ENCODE measurements at places on chromosomes 1 and 21.
A peak's percentile ranks its signal among the peaks of the same experiment; 100 is the strongest.

DNA sequence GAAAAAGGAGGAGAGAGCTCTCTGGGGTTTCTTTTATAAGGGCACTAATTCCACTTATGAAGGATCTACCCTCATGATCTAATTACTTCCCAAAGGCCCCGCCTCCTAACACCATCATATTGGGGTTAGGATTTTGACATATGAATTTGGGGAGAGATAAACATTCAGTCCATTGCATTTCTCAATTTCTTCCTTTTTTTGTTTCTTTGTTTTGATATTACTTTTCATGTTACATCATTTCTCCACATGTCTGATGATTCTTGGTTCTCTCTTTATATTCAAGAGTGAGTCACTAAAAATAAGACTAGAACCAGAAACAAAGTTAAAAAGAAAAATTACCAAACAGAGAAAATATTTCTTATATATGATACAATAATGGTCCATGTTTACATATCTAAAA is 63.2 kb upstream of the DUSP10 start:
- DNase-seq, result no peak

DNA sequence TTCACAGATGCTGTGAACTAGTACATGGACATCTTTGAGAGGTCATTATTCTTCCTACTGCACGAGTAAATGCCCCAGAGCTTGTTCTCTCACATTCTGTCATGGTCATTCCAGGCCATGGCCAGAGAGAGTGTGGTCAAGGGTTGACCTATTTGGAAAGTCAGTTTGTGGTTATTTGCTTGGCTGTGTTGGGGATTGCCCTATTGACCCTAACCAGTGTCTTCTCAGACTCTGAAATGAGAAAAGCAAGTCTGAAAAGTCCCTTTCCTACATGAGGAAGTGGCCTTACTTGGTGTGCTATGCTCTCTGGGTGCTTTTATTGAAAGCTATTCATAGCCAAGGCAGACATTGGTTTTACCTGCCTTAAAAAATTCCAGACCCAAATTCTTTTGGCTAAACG is 26.6 kb downstream of the CLIC6 start:
- DNase-seq, result no peak

DNA sequence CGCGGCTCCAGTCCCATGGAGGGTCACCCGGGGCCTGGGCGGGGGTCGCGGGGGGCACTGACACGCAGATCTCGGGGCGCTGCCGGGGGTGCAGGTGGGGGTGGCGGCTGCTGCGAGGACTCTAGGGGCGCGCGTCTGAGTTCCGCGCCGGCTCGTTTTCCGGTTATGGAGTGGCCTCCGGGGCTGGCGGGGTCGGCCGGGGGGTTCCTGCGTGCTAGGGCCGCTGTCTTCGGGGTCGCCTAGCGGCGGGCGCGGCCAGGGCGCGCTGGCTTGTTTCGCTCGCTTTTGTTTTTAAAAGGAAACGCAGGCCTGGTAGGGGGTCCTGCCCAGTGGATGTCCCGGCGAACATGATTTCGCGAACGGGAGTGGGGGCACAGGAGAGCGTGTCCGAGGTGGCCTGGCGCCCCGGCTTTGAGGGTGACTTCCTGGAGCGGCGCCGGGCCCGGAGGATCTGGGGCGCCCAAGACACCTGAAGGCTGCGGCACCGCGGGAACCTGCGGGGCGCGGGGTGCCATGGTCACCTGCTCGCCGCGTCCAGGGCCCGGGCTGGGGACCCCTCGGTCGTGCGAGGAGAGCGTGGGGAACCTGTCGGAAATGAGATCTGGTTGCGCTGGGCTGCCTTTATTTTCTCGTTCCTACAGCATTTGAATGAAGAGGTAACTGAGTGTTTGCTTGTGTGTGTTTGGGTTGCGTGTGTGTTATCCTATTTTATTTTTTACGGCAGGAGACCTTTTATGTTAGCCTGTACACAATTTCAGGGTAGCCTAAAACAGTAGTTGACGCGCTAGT is 618 bp downstream of the ETS2 start:
- DNase-seq, result peak; percentile 16

DNA sequence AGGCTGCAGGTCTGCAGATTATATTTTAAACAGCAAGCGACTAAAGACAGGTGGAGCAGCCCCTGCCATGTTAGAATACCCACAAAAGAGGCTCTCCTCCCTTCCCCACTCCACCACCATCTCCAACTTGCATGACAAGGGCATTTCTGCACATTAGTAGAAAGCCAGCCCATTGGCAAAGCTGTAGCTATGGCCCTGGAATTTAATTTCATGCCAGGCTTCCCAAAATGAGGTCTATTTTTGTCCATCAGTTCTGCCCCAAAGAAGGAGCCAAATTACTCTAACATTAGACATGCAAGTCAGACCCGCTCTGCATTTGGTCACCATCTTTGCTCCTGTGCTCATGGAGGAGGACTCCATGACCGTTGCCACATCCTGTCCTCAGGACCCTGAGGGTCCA is 115.2 kb downstream of the LAMC2 start:
- DNase-seq, result no peak

GRCh38 chr1:42669936-42670335 is 11.7 kb downstream of the PPIH start:
- no peak for DNase-seq

DNA sequence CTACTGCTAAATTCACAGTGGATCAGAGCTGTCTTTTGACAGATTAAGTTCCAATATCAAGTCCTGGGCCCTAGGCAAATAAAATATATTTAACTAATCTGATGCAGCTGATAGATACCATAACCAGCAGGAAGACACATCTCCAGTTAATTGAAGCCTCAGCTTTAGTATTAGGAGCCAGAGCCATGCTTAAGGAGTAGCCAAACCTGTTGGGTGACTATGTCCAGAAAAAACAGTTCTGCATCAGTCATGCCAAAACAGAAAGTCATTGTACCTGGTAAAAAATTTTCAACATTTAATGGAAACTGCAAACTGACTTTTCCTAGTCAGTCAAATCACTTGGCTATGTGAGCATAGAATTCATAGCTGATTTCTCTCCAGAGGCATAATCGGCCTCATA is 200.5 kb upstream of the RUNX1 start:
- no peak for DNase-seq

DNA sequence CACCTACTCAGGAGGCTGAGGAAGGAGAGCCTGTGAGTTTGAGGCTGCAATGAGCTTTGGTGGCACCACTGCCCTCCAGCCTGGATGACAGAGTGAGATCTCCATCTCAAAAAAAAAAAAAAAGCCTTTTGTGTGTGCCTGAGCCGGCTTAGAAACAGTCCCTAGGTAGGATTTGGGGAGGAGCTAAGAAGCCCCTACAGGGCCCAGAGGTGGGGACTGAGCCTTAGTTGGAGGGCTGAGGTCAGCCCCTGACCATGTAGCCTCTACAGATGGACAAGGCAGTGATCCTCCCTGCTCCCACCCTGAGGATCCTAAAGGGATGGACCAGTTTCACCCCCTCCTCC is 2.5 kb downstream of the ADAMTSL4 start:
- DNase-seq, result no peak

GRCh38 chr1:231075020-231075419 is 35.0 kb upstream of the FAM89A start:
- no peak for DNase-seq

- peak; percentile 35 for DNase-seq
Observed at GRCh38 chr1:116574581-116575291, 3.9 kb upstream of the CD58 start.

GRCh38 chr1:98077691-98078090 is 156.9 kb upstream of the DPYD start:
- no peak for DNase-seq

- peak; percentile 34 for DNase-seq
Observed at GRCh38 chr1:184973272-184974055, 844 bp downstream of the NIBAN1 start.

DNA sequence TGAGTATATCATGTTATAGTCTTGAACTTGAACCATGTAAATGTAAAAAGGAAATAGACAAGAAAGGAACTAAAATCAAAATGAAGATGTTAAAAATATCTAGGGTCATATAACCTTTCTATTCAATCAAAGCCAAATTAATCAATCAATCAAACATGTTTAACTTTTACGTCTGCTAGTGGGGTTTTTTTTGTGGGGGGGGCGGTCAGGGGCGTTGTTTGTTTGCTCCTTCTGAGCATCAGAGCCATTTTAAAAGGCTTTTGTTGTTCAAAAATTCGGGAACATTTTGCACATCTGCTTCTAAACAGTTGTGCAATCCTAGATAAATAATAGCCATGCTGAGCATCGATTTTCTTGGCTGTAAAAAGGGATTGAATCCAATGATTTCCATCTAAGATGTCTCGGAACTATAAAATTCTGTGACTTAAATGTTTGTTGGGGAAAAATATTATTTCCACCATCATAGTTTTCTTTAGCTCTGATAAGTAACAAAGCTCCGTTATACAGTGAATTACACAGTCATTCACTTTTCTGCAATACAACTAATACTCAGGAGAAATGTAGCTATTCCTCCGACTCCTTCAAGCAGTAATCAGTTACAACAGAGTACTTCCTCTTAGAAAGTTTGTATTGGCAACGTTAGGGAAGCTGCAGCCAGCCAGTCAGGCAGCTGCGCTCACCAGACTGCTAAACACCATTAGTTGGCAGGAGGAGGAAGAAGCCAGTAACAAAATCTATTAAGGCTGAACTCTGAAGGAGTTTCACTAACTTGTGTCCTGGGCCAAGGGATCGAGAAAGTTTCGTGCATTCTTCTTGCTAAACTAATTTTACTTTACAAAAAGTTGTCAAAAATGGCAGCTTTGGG is 2.2 kb downstream of the SPATA6 start:
- no peak for DNase-seq

All from T-helper 1 cell (primary cell).